ENCODE measurements at places on chromosomes 13 and 19.

DNA sequence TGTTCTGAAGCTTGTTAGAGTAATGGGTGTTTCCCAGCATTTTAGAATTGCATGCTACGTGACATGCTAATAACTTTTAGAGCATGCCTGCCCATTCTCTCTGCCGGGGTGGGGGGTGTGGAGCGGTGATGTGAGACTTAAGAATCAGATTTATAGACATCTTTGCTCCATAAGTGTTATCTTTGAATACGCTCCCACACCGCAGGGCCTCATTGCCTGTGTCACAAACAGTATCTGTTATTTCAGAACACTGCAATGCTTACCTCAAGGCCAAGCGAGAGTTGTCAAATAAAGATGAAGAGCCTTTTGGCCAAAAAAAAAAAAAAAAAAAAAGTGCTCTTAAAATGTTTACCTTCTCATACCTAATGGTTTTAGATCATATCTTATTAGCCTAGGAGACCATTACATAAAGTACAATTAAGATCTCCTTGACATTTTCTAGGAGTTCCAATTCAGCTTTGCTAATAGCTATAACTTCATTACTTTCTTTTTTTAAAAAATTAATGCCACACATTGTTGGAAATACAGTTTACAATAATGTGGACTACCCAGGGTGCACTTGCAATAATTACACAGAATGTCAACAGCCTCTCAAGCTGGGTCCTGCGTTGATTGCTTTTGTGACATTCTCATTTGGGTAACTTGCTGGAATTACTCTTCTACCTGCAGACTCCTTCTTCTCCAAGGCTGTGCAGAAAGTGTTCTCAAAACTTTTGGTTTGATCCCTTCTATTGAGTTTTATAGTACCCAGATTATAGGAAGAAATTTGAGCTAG, 525.3 kb downstream of the KLF12 start:
- DNase-seq, result no peak

GRCh38 chr13:111402441-111402840, 82.0 kb downstream of the TEX29 start:
- no peak for DNase-seq

DNA sequence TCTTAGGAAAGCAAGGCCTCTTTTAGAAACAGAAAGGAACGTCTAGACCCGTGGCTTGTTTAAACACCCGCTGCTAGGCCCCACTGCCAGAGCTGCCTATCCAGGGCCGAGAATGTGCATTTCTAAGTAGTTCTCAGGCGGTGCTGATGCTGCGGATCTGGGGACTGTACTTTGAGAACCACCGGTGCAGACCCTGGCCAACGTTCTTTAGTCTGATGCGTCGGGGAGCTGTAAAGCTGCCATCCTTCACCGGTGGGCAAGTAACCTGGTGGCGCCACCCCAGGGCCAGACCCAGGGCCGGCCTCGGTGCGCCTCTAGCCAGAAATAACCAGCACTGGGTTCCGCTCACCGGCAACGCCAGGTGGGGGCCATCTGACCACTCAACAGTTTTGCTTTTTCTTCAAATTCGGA, 47.1 kb downstream of the TGDS start:
- no peak for DNase-seq

- DNase-seq, result no peak
Measured at GRCh38 chr13:40087091-40088002, 431.9 kb downstream of the COG6 start.

- DNase-seq, result no peak
Measured at GRCh38 chr13:43356567-43356966, 333.2 kb downstream of the DNAJC15 start.

DNA sequence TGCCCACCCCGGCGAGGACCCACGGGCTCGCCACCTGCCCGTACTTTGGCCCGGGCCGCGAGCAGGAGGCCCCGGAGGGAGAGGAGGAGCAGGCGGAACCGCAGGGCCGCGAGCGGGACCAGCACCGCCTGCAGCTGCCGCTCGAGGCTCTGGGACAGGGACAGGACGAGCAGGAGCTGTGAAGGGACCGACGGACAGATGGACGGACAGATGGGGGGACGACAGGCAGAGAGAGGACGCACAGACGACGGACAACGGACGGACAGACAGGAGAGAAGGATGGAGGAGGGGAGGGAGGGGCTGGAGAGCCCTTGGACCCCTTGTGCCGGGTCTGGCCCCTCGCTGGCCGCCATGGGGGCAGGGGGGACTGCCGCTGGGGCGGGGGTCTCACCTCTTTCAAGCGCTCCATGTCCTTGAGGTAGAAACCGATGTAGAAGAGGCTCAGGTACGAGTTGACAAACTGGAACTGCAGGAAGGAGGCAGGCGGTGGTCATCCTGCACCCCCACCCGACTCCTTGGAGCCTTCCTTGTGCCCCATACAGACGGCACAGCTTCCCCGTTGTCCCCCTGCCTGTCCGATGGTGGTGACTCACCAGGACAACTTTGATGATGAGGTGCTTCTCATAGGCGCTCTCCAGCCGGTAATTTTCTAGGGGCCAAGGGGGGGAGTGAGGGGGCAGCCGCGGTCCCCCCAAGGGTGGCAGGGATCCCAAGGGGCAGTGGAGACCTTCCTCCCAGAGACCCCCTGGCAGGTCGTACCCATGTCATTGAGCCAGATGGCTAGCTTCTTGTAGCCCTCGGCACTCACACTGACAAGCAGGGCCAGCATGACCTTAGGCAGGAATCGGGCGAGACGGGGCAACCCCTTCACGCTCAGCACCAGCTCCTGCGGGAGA, 5.0 kb downstream of the ANO8 start:
- DNase-seq, result no peak

- DNase-seq, result no peak
Measured at GRCh38 chr13:52454459-52454819, 839 bp upstream of the CKAP2 start.

DNA sequence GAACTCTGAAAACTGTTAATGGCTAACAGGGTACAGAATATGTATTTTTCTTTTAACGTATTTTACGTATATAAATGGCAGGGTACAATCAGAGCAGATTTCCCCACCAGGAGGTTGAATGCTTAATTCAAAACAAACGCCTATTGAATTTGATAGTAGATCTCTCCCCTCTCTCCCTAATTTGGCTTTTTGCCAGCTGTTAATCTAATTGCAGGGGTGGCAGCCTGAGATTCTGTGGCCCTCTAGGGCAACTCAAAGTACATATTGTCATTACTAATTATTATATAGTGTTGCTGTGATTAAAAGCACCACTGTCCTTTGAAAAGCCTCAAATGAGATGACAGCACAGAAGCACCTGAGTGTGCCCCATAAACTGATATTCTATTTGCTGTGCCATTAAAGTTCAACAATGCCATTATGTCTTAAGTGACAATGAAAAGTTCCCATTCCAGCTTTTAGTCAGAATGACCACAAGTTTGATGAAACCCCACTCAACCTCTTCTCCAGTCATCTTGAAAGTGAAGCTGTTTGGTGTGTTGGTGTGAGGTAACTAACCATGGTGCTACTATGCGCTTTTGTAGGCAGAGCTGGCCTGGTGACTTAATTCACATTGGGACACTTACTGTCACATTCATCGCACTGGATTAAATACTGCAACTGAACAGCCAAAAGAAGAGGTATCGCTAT, 351.4 kb downstream of the KCNRG start:
- no peak for DNase-seq
